ENCODE measurements at places on chromosomes 5 and 9.

GRCh38 chr5:150485693-150486401, 22.1 kb upstream of the NDST1 start:
- DNase-seq = peak; percentile 83

DNA sequence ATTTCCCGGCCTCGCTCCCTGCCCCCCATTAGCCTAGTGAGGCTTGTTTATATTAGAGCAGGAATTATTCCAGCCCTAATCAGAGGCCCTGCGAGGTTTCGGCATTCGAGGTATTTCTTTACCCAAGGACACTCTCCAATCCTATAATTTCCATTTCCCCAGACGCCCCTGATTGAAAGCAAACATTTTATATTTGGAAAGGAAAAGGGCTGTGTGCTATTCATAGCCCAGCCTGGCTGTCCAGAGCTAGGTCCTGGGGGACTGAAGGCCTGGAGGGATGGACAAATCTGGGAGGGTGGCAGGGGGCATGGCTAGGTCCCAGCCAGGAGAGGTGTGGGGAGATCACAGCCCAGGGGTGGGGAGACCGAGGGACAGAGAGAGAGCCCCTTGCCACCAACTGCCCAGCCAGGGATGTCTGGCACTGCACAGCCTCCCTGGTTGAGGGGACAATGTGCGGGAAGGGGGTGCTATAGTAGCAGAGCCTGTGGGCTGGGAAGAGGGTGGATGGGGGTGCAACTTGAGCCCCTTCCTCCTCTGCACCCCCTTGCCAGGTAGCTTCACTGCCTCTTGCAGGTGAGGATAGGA, 125.1 kb downstream of the BARX1 start:
- DNase-seq = no peak

DNA sequence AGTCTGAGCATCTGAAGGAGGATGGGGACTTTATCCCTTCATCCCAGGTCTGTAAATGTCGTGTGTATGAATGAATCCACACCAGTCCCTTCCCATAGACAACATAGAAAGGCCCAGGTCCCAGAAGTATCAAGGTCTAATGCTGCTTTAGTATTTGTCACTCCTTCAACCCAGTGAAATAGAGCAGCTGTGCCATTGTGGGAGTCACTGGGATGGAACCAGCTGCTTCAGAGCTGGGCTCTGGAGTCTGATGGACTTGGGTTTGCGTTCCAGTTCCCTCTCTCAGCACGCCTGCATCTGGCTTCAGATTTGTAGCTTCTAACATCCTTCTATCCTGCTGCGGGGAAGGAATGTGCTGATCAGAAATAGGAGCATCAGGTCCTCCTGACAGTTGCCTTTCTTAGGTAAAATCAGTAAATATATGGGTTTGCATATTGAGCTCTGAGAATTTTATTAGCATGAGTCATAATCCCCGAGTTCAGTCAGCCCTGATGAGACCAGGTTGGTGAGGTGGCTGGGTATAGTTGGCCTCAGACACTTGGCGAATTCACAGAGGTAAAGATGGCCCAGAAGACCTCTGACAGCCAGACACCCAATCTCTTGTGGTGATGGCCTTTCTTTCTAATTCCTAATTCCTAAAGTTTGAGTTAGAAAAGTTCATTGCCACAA, 10.1 kb downstream of the ACO1 start:
- DNase-seq = no peak

GRCh38 chr5:78268356-78268755, 26.1 kb downstream of the AP3B1 start:
- no peak for DNase-seq

GRCh38 chr5:109701252-109701651, 11.5 kb downstream of the MAN2A1 start:
- DNase-seq = no peak

DNA sequence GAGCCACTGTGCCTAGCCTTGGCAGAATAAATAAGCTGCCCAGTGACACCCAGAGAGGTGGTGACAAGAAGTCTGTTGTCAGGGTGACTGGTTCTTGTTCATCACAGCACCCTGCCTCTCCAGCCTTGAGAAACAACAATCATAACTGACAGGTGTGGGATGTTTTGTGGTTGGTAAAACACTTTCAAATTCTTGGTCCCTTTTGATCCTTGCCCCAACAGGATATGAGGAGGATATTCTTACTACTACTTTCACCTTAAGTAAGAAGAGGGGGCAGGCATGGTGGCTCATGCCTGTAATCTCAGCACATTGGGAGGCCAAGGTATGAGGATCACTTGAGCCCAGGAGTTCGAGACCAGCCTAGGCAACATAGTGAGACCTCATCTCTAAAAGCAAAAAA, 14.2 kb upstream of the FRRS1L start:
- no peak for DNase-seq

- DNase-seq = no peak
Observed at GRCh38 chr5:158320934-158321333, 462.0 kb upstream of the CLINT1 start.

DNA sequence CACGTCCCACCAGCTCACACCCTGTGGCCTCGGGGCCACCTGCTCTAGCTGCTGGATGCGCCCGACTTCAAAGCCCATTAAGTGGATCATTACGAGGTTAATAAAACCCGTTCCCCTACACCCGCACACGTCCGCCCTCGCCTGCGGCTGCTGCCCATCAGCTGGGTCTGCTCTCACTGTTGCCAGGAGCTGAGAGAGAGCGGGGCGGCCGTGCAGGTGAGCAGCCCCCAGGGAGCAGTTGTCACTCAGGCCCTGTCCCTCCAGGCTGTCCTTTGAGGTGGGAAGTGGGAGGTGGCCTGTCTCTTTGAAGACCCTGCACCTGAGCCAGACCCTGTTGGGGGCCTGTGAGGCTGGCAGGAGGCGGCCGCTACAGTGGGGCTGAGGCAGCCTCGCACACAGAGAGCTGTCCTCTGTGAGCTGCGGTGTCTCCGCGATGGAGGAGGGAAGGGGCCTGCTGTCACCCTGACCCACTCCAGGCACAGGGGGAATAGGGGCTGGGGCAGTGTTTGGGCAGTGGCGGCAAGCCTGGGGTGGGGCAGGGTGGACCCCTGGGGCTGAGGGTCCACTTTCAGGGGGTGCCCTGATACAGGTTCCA, 12.8 kb upstream of the UNC5A start:
- DNase-seq = no peak

DNA sequence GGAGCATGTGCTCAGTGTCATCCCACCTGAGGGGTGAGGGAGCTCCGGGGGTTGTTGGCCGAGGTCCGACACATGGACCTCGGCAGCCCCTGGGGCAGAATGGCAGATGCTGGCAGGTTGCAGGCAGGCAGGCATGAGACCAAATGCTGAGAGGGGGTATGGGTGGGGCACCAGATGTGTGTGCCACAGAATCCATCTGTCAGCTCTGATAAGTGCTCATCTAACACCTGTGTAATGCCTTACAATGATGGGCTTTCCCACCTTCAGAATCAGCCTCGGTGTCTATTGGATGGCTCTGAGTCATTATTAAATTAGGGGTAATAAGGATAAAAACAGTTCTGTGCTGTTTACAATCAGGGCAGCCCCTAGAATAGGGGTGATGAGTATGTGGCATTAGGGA, 73.1 kb upstream of the SAP30L start:
- DNase-seq = no peak

GRCh38 chr9:91734371-91734981, 215.6 kb downstream of the ROR2 start:
- DNase-seq = peak; percentile 77

- peak; percentile 18 for DNase-seq
Observed at GRCh38 chr5:149441986-149442385, 62.9 kb upstream of the IL17B start.

DNA sequence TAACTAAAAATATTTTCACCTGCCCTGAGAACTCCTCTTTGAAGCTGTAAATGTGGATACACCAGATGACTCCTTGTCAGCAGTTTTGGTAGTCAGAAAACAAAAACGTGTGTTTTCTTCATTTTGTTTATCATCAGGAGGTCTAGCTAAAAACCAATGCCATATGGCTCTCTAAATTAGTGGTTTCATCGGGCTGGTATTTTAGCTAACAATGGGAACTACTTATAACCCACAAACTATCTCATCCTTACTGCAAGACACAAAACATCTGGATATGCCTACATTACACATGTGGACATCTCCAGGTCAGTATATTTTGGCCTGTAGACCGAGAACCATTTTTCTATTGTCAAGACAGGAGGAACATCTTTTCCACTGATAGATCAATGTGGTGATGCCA, 56.2 kb downstream of the GAS1 start:
- DNase-seq = no peak

- no peak for DNase-seq
Observed at GRCh38 chr5:132264546-132265335, 7.2 kb downstream of the PDLIM4 start.

GRCh38 chr5:29016067-29016466, 1977.7 kb upstream of the CDH9 start:
- no peak for DNase-seq

GRCh38 chr5:91211997-91212713, 171.0 kb downstream of the ARRDC3 start:
- no peak for DNase-seq

DNA sequence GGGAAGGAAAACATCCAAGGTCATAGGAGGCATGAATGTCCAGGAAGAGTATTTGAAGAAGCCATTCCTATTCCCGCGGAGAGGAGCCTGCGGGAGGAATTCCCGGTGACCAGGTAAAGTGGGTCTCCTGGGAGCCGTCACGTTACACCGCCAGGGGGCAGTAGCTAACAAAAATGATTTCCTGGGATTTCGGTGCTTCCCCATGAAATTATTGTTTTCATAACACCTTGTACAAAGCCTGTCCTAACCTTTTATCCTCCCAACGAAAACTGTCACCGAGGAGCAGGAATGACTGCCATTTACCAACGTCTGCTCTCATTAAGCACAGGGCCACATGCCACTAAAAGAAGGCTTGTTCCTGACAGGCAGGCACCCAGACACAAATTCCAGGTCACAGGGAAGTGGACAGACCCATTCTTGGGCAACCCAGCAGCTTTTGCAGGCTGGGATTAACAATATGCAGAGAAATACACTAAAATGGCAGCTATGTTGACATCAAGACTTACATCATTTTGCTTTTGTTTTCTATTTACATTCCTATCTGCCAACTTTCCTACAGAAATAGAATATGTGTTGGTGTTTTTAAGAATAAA, 41.2 kb upstream of the CTSL start:
- DNase-seq = no peak

- DNase-seq = peak; percentile 20
Observed at GRCh38 chr9:26131886-26132285, 453.6 kb upstream of the TUSC1 start.

- peak; percentile 65 for DNase-seq
Observed at GRCh38 chr5:169945831-169946261, 34.4 kb downstream of the INSYN2B start.

- no peak for DNase-seq
Observed at GRCh38 chr9:10260501-10260900, 352.3 kb downstream of the PTPRD start.

DNA sequence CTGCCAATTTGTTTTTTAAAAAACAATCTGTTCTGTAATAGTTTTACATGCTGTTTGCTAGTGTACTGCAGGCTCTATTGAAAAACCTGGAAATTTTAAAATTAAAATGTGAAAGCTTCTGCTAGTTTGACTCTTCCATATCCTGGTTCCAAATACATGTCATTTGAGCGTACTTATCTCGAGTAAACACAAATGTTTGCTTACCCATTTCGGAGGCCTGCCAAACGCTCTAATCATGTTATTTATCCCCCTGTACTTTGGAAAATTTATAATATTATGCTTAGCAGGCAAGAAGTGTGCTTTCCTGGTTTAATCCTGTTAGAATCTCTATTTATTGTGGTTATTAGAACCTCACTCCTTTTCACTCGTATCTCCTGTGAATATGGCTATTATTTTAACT, 476.8 kb upstream of the CYLC2 start:
- DNase-seq = no peak

DNA sequence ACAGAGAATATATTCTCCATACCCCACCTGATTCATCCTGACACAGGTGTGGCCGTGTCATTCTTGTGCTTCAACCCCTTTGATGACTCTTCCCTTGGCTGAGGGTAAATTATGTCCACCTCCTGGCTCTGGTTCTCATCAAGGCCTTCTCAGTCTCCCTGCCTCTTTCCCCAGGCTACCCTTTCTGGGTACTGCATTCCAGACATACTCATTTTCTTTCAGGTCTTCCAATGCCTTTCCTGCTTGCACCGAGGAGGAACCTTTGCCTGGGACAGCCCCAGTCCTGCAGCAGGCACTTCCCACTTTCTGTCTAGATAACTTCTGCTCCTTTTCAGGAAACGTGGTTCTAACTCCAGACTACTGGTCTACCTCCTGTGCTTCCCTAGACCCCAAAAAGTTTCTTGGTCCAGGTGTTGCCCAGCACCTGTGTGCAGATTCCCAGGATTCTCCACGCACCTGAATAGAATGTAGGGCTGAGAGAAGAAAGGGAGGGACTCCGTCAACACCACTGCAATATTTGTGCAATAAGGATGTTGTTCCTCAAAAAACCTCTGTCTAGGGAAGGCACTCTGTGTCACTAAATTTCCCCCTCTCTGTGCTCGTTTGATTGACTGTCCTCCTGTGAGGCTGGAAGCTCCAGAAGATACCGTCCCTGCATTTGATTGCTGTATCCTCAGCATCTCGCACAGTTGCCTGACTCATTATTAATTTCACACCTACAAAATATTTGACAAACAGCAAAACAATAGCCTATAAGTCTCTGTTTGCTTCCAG, 255.4 kb upstream of the NFIL3 start:
- DNase-seq = no peak

GRCh38 chr5:71658916-71659662, 60.0 kb upstream of the CARTPT start:
- DNase-seq = no peak

- DNase-seq = no peak
Observed at GRCh38 chr9:93001031-93001430, 53.7 kb downstream of the FGD3 start.

- DNase-seq = no peak
Observed at GRCh38 chr5:169036079-169036805, 264.7 kb downstream of the SLIT3 start.

GRCh38 chr9:18068900-18069299, 405.1 kb upstream of the ADAMTSL1 start:
- DNase-seq = no peak

DNA sequence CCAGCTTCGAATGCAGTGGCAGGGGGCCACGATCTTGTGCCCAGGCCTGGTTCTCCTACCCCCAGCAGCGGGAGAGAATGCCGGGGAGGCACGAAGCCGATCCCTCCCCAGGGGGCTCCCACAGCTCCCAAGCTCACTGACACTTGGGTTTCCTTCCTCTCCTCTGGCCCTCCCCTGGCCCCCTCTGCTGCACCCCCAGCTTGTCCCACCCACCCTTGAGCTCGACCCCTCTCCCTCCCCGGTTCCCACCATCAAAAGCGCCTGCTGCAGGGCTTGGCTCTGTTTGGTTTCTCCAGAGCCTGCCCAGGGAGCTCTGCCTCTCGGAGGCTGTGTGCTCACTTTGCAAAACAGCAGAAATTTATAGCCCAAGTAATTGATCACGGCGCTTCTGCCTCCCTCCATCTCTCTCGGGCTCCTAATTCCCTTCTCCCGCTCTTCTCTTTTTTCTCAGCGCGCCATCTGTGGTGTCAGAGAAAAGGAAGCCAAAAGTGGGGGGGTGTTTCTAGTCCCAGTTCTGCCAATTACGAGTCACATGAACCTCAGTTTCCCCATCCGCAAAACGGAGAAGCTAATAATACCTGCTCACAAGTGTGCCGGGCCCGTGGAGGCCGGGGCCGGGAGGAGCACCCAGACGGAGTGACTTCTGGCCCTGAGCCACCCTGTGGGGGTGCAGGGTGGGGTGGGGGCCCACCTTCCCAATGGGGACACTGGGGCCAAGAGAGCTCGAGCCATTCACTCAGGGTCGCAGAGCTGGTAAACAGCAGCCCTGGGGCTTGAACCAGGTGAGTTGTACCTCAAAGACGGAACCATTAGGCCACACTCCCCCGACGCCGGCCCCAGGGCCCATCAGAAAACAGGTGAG, 141.2 kb upstream of the IER5L start:
- DNase-seq = no peak

GRCh38 chr5:109161914-109162683, 247.7 kb downstream of the PJA2 start:
- DNase-seq = no peak

All from right hindlimb (tissue), 1 donor.